A549 treated with Hydrocortisone at 1 μM for 4 hours (cell line): ENCODE measurements at places on chromosomes 16 and 17. TPM values are rescaled to one million over a fixed set of nuclear protein-coding genes. Genes with fewer than 3 reads are reported as not detected.

CACNG3 gene
- total RNA-seq, result not detected in 5 replicates

KRTAP1-5 gene
- not detected in 5 replicates for total RNA-seq

ATP2C2 gene
- 0.09 to 0.32 TPM (median 0.16 TPM) in 5 replicates for total RNA-seq

CCDC102A gene
- total RNA-seq, result 6.8 to 10.1 TPM (median 7.3 TPM) in 5 replicates

ZFHX3 gene
- 7.6 to 13.0 TPM (median 10.3 TPM) in 5 replicates for total RNA-seq

TMEM238L gene
- total RNA-seq, result not detected in 5 replicates

SHCBP1 gene
- 31.7 to 45.2 TPM (median 36.2 TPM) in 5 replicates for total RNA-seq

SHISA6 gene
- not detected in 5 replicates for total RNA-seq

FBXO39 gene
- total RNA-seq, result not detected in 5 replicates

CDT1 gene
- total RNA-seq, result 27.4 to 32.2 TPM (median 30.6 TPM) in 5 replicates

KRT13 gene
- total RNA-seq, result 0.09 to 0.29 TPM (median 0.24 TPM) in 5 replicates

CD300E gene
- total RNA-seq, result not detected in 5 replicates

TBC1D3I gene
- 0.10 to 0.27 TPM (median 0.17 TPM) in 5 replicates for total RNA-seq

COX10 gene
- 18.4 to 23.9 TPM (median 18.6 TPM) in 5 replicates for total RNA-seq

RNF43 gene
- 0.18 to 0.45 TPM (median 0.24 TPM) in 5 replicates for total RNA-seq

KDM6B gene
- total RNA-seq, result 9.9 to 18.2 TPM (median 14.1 TPM) in 5 replicates

C16orf87 gene
- 5.8 to 7.2 TPM (median 6.7 TPM) in 5 replicates for total RNA-seq
